ENCODE measurements at places on chromosomes 4 and X.

DNA sequence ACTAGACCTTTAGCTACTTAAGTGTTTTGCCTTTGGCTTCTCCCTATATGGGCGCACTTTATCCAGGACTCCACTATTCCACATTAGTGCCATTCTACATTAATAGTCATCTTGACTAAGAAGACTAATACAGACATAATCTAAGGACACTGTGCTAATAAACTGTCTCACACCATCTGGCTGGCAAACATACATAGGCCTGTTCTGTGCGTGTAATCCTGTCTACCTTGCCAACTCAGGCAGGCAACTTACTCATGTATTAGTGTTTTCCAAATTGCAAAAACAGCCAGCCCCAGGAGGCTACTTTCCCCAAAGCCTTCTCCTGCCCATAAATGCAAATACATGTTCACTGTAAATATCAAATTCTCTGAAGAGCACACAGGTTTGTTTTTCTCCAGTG is 587.3 kb downstream of the TMA16 start:
- no peak for DNase-seq

GRCh38 chr4:80927420-80927819 is 103.1 kb upstream of the BMP3 start:
- no peak for DNase-seq

- no peak for DNase-seq
These were observed 1233.4 kb upstream of the ADGRL3 start for GRCh38 chr4:59966758-59967157.

GRCh38 chr4:95545546-95545945 is 3.2 kb downstream of the UNC5C start:
- DNase-seq, result no peak

- no peak for DNase-seq
These were observed 39.5 kb upstream of the RBMX start for GRCh38 chrX:136920001-136920400.

- no peak for DNase-seq
These were observed 145.6 kb downstream of the AMELX start for GRCh38 chrX:11438767-11439166.

DNA sequence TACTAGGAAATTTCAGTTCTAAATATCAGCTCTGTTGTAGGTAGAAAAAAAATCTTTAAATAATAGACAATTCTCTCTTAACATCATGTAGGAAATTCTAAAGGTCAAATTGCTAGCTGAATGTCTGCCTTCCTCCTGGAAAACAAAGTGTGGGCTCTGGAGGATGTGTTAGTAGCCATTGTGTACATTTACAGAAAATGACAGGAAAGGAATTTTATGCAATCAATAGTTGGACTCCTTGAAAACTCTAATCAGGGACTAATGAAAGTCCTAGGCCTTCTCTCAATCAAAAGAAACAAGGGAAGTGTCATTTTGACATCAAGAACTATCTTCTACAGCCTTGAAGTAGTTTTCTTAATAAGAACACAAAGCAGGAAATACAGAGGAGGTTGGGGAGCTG is 174.6 kb downstream of the ANKRD50 start:
- no peak for DNase-seq

- no peak for DNase-seq
These were observed 148.4 kb downstream of the STPG2 start for GRCh38 chr4:97994765-97995465.

DNA sequence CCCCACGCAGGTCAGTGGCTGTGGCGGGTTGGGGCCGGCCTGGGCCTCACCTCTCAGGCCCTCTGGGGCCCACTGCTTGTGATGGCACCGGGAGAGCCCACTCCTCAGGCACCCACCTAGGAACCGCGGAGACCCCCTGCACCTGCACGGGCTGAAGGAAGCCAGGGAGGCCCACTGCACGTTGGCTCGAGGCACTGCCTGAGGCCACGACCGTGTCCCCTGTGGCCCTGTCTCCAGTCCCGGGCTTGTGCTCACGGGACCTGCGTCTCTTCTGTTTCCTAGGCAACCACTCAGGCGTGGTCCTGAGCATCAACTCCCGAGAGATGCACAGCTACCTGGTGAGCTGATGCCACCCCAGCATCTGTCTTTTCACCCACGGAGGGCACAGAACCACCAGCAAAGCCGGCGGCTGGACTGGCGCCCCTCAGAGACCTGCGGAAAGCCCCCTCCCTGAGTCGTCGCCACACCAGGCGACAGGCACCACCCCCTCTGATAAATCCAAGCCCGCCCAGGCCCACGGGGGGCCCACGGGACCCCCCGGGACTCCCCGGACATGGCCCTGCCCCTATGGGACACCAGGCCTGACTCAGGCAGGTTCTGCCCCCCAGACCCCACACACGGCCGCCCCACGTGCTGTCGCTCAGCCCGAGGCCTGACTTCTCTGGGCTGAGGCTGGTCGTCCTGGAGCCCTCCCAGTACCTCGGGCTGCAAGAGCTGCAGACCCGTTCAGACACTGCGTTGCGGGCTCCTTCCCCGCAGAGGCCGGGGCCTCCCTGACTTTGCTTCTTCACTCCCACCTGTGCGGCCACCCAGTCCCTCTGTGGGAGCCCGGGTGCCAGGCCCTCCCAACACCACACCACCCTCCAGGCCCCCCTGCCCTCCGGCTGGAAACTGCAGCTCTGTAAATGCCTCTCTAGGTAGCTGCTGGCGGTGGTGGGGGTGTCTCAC is 199.5 kb downstream of the AFAP1 start:
- no peak for DNase-seq

DNA sequence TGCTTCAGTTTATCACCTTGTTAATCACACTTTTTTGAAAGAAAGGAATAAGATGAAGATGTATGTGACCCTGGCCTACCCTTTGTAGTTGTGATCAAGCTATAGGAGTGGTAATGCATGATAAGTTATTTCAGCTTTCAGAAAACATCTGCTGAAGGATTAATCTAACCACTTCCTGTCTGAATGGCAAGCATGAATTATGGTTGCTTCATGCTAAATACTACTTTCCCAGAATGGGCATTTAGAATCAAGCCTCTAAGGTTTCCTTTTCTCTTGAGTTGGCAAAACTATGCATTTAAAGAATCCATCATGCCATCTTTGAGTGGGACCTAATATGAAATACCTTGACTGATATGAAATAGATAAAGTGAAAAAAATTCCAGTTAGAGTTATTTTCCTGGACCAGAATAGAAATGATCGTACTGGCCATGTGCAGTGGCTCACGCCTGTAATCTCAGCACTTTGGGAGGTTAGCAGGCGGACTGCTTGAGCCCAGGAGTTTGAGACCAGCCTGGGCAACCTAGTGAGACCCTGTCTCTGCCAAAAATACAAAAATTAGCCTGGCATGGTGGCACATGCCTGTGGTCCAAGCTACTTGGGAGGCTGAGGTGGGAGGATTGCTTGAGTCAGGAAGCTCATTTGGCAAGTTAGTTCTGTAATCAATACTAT is 59.1 kb downstream of the ANXA3 start:
- peak; percentile 50 for DNase-seq

DNA sequence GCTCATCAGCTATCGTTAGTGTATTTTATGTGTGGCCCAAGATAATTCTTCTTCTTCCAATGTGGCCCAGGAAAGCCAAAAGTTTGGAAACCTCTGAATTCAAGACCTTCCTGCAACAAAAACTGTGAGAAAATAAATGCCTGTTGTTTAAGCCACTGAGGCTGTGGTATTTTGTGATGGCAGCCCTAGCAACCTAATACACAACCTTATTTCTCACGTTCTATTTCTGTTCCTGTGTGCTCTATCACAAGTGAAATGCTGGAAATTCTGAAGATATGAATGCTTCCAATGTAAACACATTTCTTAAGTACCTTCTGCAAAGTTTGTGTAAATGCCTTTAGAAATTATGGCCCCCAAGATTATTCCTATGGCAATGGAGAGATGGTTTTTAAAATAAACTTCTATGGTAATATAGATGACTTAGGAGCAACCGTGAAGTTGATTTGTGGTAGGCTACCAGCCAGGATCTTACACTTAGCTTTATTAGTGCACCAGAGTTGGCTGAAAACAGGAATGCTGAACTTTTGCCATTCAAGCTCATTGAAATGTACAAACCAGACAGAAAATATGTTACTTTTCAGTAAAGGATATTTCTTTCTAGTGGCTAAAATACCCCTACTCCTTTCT is 148.0 kb downstream of the USP46 start:
- no peak for DNase-seq

DNA sequence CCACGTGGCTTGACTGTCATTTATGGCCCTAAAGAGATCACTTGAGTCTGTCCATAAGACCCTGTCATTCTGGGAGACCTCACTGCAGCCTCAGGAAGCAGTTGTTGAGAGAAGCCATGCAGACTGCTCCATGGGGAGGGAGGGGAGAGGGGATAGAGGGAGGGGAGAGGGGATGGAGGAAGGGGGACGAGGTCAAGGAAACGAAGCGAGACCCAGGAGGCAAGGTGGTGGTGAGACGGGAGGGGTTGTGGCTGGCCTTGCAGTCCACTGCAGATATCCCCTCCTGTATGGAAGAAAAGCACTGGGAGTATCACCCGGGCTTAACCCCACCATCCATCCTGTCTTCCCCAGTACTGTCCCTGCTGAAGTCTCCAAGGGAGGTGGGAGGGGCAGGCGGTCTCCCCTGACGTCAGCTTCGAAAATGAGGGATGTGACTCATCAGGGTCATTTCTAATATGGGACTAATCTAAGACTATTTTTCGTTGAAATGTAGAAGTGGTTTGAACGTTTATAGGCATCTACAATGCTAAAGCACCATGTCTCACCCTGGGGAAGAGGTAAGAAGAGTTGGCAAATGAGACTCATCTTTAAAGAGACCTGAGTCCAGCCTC is 5.6 kb downstream of the TMEM255A start:
- DNase-seq, result no peak

DNA sequence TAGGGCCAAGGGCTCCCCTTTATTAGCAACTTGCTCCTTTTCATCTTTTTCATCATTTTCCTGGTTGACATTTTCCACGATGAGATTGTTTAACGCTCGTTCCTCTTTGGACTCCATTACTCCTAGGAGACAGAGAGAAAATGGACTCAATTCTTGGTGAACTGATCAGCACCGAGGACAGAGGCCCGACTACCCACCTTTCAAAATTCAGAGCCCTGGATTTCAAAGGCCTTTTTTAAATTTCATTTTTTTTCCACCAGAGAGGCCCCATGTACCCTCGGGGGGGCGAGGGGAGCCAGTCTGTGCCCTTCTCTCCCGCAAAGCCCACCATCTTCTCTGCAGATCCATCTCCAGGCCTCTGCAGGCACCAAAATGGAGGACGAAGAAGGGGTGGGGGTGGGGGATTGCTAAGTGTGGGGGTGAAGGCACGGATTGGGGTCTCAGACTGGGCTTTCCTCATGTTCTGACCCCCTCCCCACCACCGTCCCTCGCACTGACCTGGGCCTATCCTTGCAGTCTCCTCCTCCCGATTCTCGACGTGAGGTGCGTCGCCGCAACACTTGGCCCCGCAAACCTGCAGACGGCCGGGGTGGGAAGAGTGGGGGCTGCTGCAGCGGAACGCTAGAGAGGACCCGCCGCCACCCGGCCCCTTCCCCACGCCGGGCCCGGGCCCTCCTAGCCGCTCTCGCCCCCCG is 783 bp downstream of the BEX2 start:
- DNase-seq, result no peak

DNA sequence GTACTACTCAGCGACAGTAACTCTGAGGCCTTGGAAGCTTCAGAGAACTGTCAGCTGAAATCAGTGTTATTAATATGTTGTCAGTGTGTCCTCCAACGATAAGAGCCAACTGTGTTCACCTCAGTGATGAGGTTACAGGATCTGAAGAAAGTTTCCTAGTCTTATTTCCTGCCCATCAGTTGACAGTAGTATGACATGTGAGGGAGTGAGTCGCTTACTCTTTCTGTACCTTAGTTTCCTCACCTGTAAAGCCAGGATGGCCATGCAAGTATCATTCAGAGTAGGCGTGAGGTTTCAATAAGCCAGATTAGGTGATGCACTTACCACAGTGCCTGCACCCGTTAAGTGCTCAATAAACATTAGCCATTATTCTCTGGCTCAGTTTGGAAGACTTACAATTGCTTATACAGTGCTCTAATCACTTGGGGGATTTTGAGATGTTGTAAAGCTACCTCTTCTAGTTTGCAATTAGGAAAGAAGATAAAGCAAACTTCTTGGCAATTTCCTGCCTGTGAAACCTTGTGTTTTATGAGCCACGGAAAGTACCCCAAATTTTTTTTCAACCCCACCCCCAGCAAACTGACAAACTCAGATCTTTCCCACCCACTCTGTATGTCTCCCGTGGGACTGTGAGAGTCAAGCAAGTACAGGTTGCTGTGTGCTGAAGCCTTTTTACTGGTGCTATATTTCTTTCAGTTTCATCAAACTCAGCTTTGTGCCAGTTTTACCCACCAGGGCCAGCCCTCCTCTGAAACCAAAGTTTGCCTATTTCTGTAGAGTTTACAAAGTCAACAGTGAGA is 62.2 kb downstream of the ANXA3 start:
- no peak for DNase-seq

DNA sequence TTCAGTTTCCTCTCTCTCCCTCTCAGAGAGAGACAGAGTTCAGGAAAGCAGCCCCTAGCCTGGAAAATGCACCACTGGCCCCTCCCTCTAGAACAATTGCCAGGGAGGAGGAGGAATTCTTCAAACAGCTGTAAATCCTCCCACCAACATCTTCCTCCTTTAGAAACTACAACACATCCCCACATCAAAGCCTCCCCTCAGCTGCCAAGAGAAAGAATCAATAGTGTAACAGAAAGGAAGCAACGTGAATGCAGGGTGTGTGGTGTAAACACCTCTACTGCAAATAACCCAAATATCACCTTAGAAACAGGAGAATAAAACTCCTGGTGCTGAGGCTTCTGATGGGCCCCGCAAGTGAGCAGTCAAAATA is 249.9 kb upstream of the GATB start:
- no peak for DNase-seq

GRCh38 chr4:134935320-134935719 is 733.7 kb upstream of the PABPC4L start:
- no peak for DNase-seq

- DNase-seq, result no peak
These were observed 25.1 kb upstream of the JAKMIP1 start for GRCh38 chr4:6225469-6225868.

DNA sequence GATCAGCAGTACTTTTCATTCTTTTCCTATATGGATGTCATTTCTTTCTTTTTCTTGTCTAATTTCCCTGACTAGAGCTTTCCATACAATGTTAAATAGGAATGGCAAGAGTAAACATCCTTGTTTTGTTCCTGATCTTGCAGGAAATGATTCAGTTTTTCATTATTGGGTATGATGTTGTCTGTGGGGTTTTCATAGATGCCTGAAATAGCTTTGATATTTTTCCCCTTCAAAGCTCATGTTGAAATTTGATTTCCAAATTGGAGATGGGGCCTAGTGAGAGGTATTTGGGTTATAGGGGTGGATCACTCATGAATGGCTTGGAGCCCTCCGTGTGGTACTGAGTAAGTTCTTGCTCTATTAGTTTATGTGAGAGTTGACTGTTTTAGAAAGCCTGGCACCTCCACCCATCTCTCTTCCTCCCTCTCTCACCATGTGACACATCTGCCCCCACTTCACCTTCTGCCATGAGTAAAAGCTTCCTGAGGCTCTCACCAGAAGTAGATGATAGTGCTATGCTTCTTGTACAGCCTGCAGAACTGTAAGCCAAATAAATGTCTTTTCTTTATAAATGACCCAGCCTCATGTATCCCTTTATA is 22.3 kb upstream of the VSIG1 start:
- no peak for DNase-seq
